GM12891 (cell line): ENCODE measurements at places on chromosomes 5 and 9.

GRCh38 chr5:68086857-68087256 lies 128.7 kb upstream of the PIK3R1 start:
- no peak for DNase-seq

DNA sequence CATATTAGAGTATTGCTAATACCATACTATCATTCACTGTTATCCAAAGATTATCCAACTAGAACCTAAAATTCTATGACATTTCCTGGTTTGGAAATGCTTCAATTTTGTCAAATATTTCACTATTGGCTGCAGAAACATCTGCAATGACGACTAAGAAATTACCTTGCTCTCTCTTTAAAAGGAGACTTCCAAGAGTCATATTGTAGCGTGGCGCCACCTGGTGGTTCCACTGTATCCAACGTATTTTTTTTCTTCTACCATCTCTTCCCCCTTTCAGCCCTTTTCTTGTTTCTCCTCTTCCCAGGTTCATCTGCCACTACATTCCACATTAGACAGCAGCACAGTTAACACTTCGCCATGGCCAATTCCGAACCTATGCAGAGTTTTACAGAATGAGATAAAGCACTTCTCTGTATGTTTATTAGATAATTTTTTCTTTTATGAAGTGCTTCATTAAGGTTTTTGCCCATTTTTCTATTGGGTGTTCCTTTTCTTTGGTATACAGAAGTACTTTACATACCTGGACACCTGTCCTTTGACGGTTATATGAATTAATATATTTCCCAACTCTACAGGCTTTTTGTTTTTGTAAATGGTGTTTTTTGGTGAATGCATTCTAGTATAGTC lies 153.5 kb downstream of the CDC42SE2 start:
- DNase-seq: peak; percentile 40

GRCh38 chr9:116942593-116943061 lies 255.5 kb downstream of the TRIM32 start:
- DNase-seq: no peak

GRCh38 chr5:73399775-73400174 lies 48.8 kb downstream of the FOXD1 start:
- DNase-seq: no peak

DNA sequence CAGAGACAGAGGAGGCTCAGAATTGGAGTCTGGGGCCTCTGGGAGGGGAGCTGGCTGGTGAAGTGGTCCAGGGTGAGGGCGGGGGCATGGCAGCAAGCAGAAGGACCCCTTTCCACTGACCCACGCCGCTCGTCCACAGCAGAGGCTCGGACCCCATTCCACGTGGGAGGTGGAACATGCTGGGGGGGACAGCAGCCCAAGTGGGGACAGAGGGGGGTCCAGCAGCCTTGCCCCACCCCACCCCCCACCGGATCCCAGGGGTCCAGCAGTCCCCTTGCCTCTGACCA lies 25.4 kb upstream of the NKD2 start:
- DNase-seq: no peak

GRCh38 chr9:87889882-87890252 lies 7.2 kb downstream of the SPATA31E1 start:
- no peak for DNase-seq

GRCh38 chr5:39470811-39471210 lies 46.0 kb upstream of the DAB2 start:
- DNase-seq: no peak

DNA sequence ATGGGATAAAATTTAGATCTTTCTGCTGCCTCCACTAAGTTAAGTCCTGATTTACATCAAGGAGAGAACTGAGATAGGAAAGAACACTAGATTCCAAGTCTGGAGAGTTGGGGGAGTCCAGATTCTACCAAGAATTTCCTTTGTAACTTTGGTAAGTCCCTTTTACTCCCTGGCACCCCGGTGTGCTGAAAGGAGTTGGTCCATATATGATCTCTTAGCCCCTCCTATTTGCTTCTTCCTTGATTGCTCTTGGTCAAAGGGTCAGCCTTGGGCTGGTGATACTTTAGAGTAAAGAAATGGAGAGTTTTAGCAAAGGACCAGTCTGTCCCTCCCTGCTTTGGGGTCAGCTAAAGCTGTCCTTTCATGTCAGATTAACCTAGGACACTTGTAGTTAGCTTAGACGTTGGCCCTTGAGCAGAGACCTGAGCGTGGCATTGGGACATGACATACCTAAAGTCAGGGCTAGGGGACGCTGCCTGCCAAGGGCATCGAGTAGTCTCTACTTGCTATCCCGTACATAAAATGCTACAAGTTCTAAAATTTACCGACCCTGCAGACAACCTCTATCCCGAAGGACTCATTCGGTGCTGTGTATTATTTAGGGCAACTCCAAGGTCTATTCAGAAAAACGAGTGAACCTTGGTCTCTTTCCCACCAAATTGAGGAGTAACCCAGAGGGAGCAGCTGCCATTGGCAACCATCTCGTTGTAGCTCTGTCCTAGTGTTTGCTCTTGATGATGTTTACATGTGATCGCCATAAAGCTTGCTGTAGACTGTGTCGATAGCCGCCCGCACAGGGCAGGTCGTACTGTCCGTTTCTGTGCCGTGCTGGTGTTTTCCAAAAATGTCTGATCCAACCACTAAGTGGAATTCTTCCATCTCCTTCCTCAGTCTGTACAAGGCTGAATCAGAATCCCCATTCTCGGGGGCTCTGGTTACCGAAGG lies 94.4 kb downstream of the PDE6A start:
- DNase-seq: no peak

DNA sequence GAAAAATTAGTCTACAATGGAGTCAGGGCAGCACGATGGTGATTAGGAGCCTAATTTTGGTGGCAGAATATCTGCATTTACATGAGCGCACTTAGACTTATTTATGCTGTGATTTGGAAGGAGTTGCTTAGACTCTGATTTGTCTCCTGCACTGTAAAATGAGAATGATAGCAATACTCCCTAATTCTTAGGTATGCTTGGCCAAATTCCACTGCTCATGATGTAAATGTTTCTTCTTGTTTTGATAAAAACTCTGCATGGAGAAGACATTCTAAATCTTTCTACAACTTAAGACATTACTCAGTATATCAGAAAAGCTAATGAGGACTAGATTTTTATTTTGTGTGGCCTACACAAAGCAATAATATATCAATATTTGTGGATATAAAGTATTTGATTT lies 205.4 kb downstream of the CDH18 start:
- DNase-seq: no peak

DNA sequence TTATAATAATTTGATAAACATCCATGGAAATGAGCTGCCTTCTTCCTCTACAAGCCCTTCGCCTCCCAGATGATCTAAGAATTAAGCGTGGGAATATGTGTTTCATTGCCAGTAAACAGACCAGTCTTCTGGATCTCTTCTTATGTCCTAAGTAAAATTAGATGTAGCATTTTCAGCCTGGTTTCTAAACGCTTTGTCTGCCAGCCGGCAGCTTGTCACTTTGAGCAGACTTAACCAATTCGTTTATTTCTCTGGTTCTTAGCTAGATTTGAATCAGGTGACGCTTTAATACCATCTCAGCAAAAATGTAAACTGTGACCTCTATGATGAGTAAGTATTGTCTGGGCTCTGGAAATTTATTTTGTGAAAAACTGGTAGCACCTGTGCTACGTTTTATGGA lies 380.6 kb upstream of the NUDT12 start:
- no peak for DNase-seq

GRCh38 chr5:123364441-123365155 lies 58.6 kb downstream of the CEP120 start:
- DNase-seq: no peak

DNA sequence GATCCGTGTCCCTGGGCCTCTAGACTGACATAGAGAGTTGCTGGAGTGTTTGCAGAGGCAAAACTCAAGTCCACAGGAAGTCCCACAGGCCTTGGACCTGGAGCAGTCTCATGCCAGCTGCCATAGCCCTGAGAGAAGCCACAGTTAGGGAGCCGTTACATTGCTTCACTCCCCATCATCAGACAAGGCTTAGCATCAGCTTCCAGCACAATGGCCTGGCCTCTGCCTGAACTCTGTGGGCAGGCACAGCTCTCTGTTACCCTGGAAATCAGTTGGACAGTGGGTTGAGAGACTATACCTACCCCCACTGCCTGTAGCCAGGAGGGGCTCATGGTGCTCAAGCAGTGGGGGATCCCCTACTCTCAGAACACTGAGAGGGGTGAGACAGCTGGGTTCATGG lies 16.2 kb upstream of the C9orf72 start:
- no peak for DNase-seq

DNA sequence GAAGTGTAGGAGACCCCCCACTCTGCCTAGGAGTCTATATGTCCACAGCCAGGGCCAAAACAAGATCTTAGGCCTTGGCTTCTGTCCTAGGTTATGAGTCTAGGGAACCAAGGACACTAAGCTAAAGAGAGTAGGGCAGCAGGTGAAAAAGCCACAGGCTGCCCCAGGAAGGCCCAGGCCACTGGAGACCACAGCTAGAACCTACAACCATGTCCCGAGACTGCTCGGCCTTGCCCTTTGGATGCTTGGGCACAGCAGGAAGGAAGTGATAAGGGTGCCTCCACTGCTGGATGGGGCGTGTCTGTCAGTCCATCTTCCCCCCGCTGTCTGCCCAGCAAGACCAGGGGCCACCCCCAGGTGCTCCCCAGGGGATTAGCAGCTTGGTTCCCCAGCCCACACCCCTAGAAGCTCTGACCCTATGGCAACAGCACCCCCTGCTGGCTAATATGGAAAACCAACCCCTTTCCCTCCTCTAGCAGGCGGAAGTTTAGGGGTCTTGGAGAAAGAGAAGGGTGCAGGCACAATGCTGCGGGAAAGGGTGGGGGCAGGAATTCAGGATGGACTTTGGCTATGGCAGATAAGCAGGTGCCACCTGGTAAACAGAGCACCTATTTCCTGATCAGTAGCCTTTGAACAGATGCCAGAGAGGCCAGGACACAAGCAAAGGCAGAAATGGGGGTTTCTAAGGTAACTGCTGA lies 10.5 kb upstream of the IRF1 start:
- DNase-seq: no peak

- DNase-seq: no peak
Observed at GRCh38 chr5:88769165-88769564, 113.8 kb downstream of the MEF2C start.

DNA sequence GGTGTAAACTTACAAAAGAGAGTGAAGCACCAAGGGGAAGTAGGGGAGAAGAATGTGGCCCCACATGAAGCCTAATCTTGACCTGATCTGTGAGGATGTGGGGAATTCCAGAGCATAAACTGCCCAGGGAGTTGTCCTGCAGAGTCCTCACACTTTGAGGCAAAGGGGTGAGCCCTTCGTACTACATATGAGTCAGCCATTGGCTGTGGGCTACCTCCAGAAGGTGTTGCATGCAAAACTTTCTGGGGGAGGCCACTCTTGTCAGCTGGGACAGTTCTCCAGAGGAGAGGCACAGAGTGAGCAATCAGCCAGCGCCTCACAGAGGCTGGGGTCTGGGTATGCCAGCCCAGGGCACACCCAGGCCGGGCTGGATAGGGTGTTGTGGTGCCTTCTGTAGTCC lies 98.1 kb upstream of the NMUR2 start:
- no peak for DNase-seq

DNA sequence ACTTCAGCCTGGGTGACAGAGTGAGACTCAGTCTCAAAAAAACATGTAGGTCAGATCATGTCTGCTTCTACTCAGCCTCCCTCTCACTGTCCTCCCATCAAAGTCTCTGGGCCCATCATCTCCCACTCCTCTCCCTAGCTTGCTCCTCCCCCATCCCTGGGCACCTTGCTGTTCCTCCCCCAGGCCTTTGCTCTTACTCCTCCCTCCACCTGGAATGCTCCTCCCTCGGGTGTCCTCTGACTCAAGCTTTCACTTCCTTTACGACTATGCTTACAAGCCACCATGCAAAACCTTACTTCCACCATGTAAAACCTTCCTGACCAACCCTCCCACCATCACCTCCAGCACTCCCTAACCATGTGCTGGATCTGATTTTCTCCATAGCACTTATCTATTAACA lies 51.5 kb downstream of the MTMR12 start:
- DNase-seq: peak; percentile 30

- DNase-seq: no peak
Observed at GRCh38 chr5:158394102-158394501, 535.2 kb upstream of the CLINT1 start.

DNA sequence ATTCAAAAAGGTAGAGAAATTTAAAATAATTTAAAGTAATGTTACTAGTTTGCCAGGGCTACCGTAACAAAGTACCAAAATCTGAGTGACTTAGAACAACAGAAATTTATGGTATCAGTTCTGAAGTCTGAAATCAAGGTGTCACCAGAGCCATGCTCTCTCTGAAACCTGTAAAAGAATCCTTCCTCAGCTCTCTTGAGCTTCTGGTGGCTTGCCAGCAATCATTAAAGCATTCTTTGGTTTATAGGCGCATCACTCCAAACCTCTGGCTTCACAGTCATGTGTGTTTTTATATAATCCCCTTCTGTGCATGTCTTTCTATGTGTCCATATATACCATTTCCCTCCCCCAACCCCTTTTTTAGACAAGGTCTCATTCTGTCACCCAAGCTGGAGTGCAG lies 220.3 kb downstream of the COX7C start:
- DNase-seq: no peak

DNA sequence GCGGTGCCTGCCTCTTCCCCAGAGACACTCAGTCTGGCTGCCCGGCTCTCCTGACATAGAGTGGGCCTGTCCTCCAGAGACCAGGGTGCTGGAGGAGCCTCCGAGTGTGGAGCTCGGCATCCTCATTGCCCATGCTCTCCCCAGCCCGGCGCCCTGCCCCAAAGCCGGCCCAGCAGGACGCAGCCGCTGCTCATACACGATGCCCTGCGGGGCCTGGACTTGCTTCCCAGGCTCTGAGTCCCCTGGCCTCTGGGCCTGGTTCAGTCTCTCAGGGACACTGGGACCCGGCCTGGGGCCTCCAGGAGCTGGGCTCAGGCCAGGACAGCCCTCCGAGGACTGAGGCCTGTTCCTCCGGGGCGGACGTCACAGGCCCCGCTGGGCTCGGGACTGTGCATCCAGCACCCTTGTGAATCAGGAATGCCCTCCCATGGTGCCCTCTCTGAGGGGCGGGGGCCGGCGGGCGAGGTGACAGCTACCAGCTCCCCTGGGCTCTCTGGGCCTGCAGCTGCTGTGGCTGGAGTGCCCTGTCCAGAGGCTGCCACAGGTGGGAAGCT lies 23.2 kb downstream of the TPPP start:
- DNase-seq: no peak

DNA sequence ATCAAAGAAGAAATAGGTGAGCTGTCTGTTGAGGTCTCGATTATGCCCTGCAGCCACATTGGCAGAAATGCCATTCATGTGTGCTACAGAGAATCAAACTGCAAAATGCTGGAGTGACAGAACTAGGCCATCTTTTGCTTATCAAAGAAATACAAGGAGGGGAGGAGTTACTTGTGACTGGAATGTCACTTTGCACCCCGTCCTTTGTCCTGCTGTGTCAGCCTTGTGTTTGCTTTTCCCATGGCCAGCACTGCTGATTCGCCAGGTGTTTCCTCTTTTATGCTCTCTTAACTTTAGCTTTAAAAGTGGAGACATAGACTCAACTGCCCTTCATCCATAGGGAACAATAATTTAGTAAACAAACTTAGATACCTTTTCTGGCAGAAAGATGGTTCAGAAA lies 54.3 kb downstream of the SLC46A2 start:
- no peak for DNase-seq

GRCh38 chr9:69174616-69175463 lies 763 bp downstream of the TJP2 start:
- peak; percentile 30 for DNase-seq
